ENCODE measurements at places on chromosomes 3 and 15.

GRCh38 chr3:69856965-69857705 lies 117.9 kb downstream of the MITF start:
- no peak for DNase-seq

GRCh38 chr15:67914537-67915460 lies 75.0 kb upstream of the RNU6-1 start:
- DNase-seq, result no peak

GRCh38 chr15:73954188-73955145 lies 28.2 kb downstream of the LOXL1 start:
- no peak for DNase-seq

DNA sequence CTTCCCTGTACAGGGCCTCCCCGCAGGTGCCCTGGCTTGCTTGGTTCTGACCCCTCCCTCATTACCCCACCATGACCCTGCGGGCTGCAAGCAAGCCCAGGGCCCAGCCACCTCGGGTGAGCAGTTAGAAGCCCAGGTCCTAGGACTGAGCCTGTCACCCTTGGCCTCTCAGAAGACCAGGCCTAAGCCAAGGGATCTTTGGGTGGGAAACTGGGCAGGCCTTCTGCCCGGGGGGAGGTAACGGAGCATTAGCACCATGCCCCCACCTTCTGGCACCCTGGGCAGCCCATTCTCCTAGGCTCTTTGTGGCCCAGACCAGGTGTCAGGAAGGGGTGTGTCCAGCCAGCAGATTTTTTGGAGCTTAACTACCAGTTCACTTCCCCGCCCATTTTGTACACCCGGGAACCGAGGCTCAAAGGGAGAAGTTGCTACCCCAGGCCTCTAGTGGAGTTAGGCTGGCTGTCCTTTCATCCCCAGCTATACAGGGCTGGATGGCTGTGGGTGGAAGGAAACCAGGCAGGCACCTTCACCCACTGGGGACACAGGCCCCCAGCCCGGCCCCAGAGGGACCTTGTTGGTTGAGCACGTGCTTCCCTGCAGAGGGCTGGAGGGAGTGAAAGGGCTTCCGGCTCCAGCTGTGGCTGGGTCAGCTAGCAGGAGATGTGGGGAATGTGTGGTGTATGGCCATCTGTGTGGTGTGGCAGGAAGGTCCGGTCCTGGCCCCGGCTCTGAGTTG lies 1.4 kb downstream of the CSK start:
- DNase-seq, result no peak

DNA sequence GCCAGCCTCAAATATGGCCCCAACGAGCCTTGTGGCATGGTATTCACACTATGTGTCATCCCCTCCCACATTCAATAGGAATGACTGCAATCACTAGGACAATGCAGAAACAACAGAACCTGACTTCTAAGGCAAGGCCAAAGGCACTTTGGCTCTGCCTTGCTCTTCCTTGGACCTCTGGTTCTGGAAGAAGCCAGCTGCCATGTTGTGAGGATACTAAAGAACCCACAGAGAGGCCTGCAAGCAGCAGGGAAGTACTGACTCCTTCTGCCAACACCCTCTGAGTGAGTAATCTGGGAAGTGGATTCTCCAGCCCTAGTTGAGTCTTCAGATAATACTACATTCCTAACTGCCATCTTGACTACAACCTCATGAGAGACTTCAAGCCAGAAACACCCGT lies 64.7 kb downstream of the ADAMTS9 start:
- DNase-seq, result no peak

DNA sequence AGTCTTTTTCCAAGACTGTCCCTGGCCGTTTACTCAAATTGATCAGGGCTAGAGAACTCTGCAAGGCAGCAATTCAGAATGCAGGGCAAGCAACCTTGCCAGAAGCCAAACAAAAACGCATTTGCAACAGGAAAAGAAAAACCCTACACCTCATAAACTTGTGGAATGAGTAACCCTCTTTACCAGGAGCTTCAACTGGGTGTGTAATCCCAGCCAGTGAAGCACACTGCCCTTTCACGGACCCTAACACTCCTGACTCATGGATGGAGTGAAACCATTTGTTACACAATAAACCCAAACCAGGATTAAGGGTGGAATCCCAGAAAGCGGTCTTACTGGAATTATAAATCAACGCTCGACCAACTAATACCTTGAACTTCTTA lies 14.8 kb upstream of the LDHAL6B start:
- DNase-seq, result no peak

GRCh38 chr15:75733761-75734651 lies 21.4 kb upstream of the CSPG4 start:
- no peak for DNase-seq

DNA sequence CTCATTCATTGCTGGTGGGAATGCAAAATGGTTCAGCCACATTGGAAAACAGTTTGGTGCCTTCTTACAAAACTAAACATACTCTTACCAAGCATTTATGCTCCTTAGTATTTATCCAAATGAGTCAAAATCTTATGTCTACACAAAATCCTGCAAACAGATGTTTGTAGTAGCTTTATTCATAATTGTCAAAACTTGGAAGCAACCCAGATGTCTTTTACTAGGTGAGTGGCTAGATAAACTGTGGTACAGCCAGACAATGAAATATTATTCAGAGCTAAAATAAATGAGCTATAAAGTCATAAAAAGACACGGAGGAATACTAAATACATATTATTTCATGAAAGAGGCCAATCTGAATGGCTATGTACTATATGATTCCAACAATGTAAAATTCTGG lies 709.5 kb downstream of the NSUN3 start:
- DNase-seq, result no peak

GRCh38 chr3:129180461-129180860 lies 3.2 kb downstream of the CNBP start:
- DNase-seq, result no peak

DNA sequence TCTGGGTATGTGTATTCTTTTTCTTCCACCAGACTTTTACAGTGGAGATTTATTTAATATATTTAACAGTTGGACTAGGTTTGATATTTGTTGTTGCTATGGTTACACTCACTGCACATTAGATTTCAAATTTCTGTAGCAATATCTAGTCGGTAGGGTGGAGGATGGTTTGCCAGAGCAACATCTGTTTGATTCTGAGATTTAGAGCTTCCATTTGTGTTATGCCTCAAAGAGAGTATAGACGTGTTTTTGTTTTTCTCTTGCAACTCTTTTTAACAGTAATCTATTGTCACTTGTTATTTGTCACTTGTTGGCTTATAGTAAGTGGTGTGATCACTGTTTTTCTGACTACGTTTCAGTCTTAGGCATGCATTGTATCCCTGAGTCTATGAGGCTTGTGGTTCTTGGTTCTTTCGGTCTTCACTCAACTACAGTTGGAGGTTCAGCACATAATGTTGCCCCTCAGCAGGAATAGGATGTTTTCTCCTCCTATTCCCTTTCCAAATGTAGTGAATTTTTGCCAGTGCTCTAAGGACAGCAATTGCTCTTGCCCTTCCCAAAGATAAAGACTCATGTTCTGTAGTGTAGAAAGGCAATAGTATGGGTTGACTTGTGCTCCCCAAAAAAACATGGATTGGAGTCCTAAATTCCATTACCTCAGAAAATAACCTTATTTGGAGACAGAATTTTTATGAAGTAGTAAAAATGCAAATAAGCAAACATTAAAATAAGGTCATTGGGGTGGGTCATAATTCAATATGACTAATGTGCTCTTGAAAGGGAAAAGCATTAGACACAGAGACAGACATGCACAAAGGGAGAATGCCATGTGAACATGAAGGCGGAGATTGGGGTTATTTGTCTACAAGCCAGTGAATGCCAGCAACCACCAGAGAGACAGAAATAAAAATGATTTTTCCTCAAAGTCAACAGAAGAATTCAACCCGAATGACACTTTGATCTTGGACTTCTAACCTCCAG lies 692.1 kb downstream of the DIPK2A start:
- no peak for DNase-seq

Data from stimulated activated CD8-positive, alpha-beta memory T cell treated with anti-CD3 and anti-CD28 coated beads, Interleukin-4, amount 100 ng/mL, for 1 hour (primary cell).